Fibroblast of skin of left biceps (primary cell): ENCODE measurements at places on chromosomes 2 and 18.

GRCh38 chr2:113064898-113065297 is 2.9 kb upstream of the IL1F10 start:
- DNase-seq = no peak

DNA sequence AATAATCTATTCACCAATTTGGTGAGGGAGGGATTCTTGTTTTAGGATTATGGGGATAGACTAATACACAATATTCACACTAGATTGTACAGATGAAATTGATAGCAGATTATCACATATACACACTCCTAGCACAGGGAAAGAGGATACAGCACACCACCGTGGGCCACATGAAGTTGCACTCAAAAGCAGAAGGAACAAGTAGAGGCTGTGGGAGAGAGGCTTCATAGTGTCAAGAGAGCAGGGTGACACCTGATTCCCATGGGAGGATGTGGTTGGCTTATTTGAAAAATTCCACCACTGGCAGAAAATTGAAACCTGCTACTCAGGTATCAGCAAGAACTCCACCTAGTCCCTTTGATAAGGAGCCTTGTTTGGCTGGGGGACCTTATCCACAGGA is 395.6 kb downstream of the SPAG16 start:
- DNase-seq = no peak

GRCh38 chr2:128384446-128384845 is 65.8 kb upstream of the HS6ST1 start:
- no peak for DNase-seq

DNA sequence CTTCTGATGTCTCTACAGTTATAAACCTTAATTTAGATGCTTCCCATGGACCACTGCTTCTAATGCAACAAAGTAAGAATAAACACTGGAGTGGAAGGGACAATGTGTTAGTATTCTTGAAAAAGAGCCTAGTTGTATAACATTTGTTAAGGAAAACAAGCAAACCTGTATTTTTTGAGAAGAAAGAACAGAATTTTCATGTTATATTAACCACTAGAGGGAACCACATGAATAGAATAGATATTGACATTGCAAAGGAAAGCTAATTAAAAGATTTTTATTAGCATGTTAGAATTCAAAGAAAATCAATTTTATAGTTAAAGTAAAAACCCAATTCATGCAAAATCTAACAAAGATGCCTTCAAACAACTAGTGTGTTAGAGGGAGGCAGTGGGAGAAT is 151.2 kb upstream of the BARD1 start:
- no peak for DNase-seq

DNA sequence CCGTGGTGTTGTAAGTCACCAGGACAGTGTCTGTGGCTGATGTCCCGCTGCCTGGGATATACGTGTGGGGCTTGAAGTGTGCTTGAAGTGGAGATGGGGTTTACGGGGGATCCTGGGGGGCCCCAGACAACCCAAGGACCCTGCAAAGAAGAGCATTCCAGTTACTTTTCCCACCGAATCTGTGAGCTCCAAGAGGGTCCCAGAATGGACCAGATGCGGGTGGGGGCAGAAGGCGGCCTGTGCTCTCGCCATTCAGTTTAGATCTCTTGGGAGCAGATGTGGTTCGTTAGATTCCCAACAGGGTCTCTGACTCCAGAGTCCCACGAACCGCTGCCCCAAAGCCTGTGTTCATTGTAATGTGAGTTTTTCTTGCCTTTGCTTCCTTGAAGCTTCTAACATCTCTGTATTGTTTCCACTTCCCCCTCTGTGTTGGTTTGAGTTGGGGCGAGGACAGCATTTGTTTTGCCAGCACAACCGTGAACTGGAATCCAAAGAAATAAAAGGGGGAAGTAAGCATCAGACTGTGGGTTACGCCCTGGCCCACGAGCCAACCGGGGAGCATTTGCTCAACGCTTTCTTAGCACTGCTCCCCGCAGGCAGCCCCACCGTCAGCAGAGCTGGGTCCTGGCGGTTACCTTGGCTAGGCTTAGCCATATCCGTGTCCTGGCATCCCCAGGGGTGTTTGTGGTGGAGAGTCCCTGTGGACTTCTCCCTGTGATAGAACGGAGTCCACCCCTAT is 92.1 kb downstream of the SH3BP4 start:
- DNase-seq = no peak

DNA sequence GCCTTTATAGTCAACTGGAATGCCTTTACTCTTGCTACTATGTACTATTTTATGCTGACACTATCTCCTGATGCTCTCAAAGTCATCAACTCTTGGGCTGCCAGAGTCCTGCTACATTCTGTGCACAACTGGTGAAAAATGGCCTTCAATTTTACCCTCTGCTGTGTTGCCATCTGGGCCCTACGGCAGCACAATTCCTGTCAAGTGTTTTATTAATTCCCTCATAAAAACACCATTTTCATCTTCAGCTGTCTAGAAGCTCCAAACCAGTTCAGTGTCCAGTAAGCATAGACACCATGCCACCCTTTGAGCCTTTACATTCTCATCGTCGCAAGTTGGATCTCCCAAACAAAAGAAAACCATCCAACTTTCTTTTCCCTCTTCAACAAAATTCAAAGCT is 26.5 kb downstream of the CALCRL start:
- no peak for DNase-seq

DNA sequence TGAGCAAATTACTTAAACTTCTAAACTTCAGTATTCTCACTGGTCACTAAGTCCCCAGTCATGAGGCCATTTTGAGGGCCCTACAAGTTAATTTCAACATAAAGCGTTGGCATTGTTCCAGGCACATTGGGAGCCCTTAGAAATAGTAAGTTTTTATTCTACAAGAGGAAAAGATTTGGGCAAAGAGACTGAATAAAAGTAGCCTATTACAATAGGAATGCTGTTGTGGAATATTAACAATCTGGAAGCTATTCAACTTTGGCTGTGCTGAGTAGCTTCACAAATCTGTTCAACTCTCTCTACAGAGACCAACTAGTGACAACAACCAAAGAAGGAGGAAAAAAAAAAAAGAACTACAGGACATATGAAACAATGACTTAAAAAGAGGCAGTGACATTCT is 1287.5 kb upstream of the NXPH2 start:
- DNase-seq = no peak

- no peak for DNase-seq
These were observed 165.1 kb downstream of the RPIA start for GRCh38 chr2:88856409-88857135.

- no peak for DNase-seq
These were observed 276.4 kb downstream of the TGIF1 start for GRCh38 chr18:3726238-3726951.

DNA sequence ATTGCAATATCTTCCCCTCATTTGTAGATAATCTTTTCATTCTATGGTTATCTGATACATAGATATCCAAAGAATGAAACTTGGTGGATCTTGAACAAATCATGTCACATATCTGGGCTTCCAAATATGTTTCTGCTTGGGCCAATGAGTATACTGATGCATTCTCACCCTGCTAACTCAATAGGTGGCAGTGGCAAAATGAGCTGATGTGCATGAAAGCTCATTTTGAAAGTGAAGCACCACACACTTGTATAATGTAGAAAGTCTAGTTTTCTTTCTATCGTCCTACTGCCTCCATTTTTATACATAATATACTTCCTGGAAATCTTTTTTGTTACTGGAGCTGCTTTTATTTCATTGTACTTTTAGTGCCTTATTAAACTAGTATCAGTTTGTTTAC is 208.2 kb downstream of the PRKCE start:
- DNase-seq = no peak

GRCh38 chr2:106299696-106300095 is 105.6 kb upstream of the UXS1 start:
- DNase-seq = no peak

- DNase-seq = no peak
These were observed 5.6 kb upstream of the SPATA3 start for GRCh38 chr2:230990131-230990898.

DNA sequence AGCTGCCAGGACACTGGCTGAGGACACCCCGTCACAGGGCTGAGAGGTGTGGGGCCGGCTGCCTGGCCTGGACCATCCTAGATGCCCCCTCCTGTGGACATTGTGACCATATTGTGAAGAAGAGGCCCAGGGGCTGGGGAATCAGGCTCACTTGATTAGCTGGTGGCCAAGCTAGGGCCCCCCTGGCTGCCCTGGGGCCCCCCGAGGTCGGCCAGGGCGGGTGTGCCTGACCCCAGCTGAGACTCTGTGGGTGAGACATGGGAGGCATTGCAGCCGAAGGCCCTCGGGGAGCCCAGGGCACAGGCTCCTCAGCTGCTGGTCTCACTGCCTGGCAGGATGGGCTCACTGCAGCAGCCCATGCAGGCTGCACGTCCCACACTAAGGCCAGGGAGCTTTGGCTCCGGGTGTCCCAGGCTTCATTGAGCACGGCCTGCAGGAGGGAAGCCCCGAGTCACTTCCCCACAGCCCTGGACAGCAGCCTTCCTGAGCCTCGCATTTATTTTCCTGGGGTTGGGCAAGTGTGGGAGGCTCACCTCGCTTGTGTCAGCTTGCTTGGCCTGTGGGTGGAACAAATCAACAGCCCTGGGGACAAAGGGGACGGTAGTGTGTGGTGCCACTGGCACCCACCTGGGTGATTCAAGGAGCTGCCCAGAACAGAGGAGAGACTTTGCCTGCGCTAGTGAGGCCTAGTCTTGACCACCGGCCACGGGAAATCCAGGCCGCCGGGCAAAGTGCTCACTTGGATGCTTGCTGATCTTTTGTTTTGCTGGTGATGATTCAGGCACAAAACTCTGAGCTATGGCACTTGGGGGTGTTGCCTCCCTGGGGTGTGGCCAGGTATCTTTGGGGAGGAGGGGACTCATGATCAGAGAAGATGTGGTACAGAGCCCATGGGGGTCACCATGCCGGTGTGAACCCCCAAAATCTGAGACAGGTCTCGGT is 1.3 kb downstream of the GAL3ST2 start:
- no peak for DNase-seq

DNA sequence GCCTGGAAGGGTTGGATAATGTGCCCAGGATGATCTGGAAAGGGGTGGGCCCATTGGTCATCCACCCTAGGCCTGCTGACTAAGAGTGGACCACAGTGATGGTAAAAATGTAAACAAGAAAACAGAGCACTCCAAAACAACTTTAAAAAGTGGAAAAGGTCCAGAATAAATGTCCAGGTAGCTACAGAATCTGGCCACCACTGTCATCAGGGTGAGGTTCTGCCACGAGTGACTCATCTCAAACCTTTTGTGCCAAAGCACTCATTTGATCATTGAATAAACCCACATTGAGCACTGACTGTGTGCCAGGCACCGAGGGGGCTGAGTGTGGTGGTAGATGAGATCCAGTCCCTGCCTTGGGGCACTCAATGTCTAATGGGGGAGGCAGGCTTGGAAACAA is 64.9 kb downstream of the EMX1 start:
- DNase-seq = no peak

- DNase-seq = no peak
These were observed 190.8 kb downstream of the SLC8A1 start for GRCh38 chr2:40261042-40261441.

DNA sequence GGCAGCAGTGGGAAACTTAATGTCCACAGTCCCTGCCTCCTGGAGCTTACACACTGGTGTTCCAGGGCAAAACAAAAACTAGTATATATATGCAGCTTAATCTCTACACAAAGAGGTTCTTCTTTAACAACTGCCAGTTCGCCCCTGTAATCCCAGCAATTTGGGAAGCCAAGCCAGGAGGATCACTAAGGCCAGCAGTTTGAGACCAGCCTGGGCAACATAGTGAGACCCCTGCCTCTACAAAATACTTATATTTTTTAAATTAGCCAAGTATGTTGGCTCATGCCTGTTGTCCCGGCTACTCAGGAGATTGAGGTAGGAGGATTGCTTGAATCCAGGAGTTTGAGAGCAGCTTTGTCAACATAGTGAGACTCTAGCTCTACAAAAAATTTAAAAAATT is 17.2 kb upstream of the NEDD4L start:
- DNase-seq = no peak

GRCh38 chr2:148487439-148487838 is 157.1 kb upstream of the EPC2 start:
- DNase-seq = no peak

GRCh38 chr2:222521099-222521498 is 96.8 kb downstream of the SGPP2 start:
- DNase-seq = no peak

DNA sequence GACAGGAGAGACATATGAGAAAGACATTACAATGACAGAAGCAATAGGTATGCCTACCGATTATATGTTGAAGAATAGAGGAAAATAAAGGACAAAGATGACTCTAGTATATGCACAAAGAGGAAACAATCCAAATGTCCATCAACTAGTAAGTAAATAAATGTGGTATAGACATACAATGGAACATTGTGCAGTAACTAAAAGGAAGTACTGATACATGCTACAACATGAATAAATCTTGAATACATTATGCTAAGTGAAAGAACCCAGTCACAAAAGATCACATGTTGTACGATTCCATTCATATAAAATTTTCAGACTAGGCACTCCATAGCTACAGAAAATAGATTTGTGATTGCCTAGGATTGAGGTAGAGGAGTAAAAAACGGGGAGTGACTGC is 28.5 kb upstream of the PGAP1 start:
- DNase-seq = no peak

DNA sequence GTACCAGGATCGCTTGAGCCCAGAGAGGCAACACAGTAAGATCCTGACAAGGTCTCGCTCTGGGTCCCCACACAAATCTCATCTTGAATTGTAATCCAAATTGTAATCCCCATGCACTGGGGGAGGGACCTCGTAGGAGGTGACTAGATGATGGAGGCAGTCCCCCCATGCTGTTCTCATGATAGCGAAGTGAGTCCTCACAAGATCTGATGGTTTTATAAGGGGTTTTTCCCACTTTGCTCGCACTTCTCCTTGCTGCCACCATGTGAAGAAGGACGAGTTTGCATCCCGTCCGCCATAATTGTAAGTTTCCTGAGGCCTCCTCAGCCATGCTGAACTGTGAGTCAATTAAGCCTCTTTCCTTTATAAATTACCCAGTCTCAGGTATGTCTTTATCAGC is 46.0 kb upstream of the SERTAD2 start:
- DNase-seq = no peak

GRCh38 chr2:33477473-33478468 is 1.3 kb downstream of the RASGRP3 start:
- DNase-seq = no peak

GRCh38 chr2:186229265-186229664 is 256.8 kb upstream of the ZC3H15 start:
- no peak for DNase-seq
